GOT3 (cell line): ENCODE measurements at places on chromosomes 1 and 21.

- no peak for DNase-seq
These were observed 18.5 kb downstream of the TNFRSF1B start for GRCh38 chr1:12185036-12185917.

DNA sequence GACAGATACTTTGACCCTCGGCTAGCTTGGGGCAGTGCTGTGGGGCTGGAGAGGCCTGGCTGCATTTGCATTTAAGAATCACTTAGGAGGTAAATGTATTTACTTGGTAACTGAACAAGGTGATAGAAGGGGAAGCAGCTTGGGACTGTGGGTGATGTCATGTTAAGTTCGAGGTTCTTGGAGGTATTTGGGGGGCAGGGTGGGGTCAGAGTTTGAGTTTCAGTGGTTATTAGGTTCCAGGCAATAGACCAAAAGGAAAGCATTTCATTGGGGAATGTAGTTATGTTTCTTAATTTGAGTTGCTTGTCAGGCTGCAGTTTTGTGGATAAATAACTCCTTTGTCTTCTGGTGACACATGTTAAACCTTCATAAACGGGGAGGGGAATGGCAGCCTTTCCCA lies 2.4 kb upstream of the FAM78B start:
- DNase-seq = no peak

DNA sequence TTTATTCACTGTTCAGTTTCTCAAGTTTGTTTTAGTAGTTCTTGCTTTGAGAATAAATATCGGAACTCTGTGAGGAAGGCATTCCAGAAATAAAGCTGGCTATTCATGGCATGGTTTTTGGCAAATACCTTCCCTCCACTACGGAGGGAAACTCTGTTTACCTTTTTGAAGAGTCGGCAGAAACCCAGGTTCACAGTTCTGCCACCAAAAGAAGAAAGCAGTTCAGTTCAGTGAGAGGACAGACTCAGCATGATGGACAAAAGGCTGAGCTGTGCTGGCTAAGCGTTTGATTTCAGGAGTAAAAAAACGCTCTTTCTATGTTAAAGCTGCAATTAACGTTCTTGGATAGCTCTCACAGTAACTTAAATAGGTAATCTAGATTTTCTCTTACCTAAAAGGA lies 42.4 kb downstream of the CNN3 start:
- DNase-seq = no peak

- no peak for DNase-seq
These were observed 39.7 kb upstream of the SLC2A1 start for GRCh38 chr1:42998386-42998785.

- no peak for DNase-seq
These were observed 53.7 kb downstream of the ACTL8 start for GRCh38 chr1:17808816-17809215.
